ENCODE measurements at places on chromosomes 2 and 18. TPM values are rescaled to one million over a fixed set of nuclear protein-coding genes. Genes with fewer than 3 reads are reported as not detected.

Gene SKOR2
- total RNA-seq = not detected

Gene IL36A
- not detected for total RNA-seq

Gene ALLC
- not detected for total RNA-seq

Gene PER2
- 5.7 TPM for total RNA-seq

Gene MTX2
- 23.8 TPM for total RNA-seq

Gene CD8B2
- total RNA-seq = not detected

Gene SERPINB2
- not detected for total RNA-seq

GRCh38 chr2:70523996-70524965 is 29.3 kb downstream of the TGFA start:
- DNase-seq = no peak
- no peak overlapping the region for H3K4me3 ChIP-seq
- H3K27ac ChIP-seq = no peak overlapping the region
- peaks cover 12% of the 10 kb centered on the region for H3K27me3 ChIP-seq
- no peaks in the 10 kb centered on the region for H3K4me1 ChIP-seq
- no peaks in the 10 kb centered on the region for H3K36me3 ChIP-seq

DNA sequence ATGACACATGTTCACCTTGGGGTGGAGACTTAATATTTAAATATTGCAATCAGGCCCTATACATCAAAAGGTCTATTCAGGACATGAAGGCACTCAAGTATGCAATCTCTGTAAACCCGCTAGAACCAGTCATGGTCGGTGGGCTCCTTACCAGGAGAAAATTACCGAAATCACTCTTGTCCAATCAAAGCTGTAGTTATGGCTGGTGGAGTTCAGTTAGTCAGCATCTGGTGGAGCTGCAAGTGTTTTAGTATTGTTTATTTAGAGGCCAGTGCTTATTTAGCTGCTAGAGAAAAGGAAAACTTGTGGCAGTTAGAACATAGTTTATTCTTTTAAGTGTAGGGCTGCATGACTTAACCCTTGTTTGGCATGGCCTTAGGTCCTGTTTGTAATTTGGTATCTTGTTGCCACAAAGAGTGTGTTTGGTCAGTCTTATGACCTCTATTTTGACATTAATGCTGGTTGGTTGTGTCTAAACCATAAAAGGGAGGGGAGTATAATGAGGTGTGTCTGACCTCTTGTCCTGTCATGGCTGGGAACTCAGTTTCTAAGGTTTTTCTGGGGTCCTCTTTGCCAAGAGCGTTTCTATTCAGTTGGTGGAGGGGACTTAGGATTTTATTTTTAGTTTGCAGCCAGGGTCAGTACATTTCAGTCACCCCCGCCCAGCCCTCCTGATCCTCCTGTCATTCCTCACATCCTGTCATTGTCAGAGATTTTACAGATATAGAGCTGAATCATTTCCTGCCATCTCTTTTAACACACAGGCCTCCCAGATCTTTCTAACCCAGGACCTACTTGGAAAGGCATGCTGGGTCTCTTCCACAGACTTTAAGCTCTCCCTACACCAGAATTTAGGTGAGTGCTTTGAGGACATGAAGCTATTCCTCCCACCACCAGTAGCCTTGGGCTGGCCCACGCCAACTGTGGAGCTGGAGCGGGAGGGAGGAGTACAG is 108.1 kb downstream of the XRCC5 start:
- H3K4me1 ChIP-seq = peaks cover 31% of the 10 kb centered on the region
- H3K4me3 ChIP-seq = no peak overlapping the region
- H3K36me3 ChIP-seq = peaks cover 3% of the 10 kb centered on the region
- no peaks in the 10 kb centered on the region for H3K27me3 ChIP-seq
- DNase-seq = no peak

DNA sequence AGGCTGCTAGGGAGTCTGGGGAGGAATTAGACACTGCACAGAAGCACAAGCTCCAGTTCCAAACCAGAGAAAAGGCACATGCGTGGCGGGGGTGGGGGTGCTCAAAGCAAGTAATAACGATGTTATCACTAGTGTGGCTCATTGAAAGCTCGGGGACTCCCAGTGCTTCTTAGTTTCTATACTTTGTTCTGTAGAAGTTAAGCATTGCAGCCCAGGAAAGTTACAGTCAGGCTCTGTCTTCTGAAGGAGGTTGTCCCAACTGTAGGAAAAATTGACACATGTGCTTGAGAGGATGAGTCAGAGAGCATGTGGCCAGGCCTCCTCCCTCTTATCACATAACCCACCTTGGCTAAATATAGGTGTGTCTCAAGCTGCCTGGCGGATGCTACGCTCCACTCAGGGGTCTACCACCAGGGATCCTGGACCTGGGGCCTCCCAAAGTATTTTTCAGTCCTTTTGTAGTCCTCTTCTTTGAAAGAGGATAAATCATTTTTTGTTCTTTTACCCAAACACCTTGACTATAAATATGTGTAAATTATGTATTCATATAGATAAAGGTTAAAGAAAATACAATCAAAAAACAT is 3.8 kb downstream of the GALNT5 start:
- H3K4me1 ChIP-seq = peaks cover 73% of the 10 kb centered on the region
- H3K36me3 ChIP-seq = no peaks in the 10 kb centered on the region
- H3K27me3 ChIP-seq = no peaks in the 10 kb centered on the region
- H3K4me3 ChIP-seq = peak overlapping the region; percentile 20
- DNase-seq = no peak

GRCh38 chr2:44778221-44778654 is 163.3 kb upstream of the SIX3 start:
- peak overlapping the region; percentile 46 for H3K4me3 ChIP-seq
- DNase-seq = no peak
- H3K27ac ChIP-seq = peak overlapping the region; percentile 31
- peaks cover 19% of the 10 kb centered on the region for H3K4me1 ChIP-seq
- peaks cover 38% of the 10 kb centered on the region for H3K27me3 ChIP-seq

- DNase-seq = no peak
- H3K27ac ChIP-seq = no peak overlapping the region
- no peak overlapping the region for H3K4me3 ChIP-seq
- no peaks in the 10 kb centered on the region for H3K27me3 ChIP-seq
These were observed 721.4 kb upstream of the CNTNAP5 start for GRCh38 chr2:123303731-123304130.

GRCh38 chr2:23422089-23423061 is 37.4 kb downstream of the KLHL29 start:
- no peaks in the 10 kb centered on the region for H3K36me3 ChIP-seq
- peak; percentile 53 for DNase-seq
- no peak overlapping the region for H3K4me3 ChIP-seq
- H3K27ac ChIP-seq = no peak overlapping the region

GRCh38 chr2:74762789-74763188 is 71.1 kb upstream of the HK2 start:
- DNase-seq = peak; percentile 2
- no peaks in the 10 kb centered on the region for H3K36me3 ChIP-seq
- peaks cover 38% of the 10 kb centered on the region for H3K4me1 ChIP-seq
- no peak overlapping the region for H3K27ac ChIP-seq
- H3K27me3 ChIP-seq = no peaks in the 10 kb centered on the region

DNA sequence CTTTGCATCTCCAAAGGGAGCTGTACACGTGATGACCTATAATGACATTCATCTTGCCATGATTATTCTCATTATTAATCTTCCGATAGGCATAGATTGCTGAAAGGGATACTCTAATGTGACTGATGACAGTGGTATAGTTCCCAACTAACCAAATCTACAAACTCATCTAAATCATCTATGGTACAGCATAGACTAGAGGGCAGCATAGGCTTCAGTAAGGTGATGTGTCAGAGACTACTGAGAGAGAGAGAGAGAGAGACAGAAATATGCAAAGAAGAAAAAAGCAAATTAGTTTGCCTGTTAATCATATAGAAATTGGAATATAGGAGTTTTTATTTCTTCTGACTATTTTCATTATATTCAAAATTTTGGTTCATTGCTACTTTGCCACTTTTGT is 89.3 kb downstream of the CSRNP3 start:
- H3K4me3 ChIP-seq = no peak overlapping the region
- no peaks in the 10 kb centered on the region for H3K4me1 ChIP-seq
- H3K36me3 ChIP-seq = no peaks in the 10 kb centered on the region

DNA sequence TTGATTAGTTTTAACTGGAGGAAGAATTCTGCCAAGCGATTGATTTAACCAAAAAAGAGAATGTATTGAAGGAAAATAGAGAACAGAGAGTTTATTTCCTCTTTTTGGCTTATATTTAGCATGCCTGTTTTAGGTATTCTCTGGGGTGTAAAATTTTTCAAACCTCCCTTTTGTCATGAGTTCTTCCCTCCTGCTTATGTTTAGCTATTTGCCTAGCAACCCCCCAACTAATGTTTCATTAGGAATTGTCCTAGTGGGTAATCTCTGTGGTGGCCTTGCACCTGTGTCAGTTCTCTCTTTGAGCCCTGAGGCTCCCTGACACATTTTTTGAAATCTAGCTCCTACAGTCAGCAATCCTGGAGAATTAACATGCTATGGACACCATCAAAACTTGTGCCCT is 12.5 kb upstream of the REG1B start:
- no peak overlapping the region for H3K4me3 ChIP-seq
- no peaks in the 10 kb centered on the region for H3K36me3 ChIP-seq
- H3K27me3 ChIP-seq = no peaks in the 10 kb centered on the region
- no peak overlapping the region for H3K27ac ChIP-seq
- no peak for DNase-seq
- H3K4me1 ChIP-seq = no peaks in the 10 kb centered on the region

DNA sequence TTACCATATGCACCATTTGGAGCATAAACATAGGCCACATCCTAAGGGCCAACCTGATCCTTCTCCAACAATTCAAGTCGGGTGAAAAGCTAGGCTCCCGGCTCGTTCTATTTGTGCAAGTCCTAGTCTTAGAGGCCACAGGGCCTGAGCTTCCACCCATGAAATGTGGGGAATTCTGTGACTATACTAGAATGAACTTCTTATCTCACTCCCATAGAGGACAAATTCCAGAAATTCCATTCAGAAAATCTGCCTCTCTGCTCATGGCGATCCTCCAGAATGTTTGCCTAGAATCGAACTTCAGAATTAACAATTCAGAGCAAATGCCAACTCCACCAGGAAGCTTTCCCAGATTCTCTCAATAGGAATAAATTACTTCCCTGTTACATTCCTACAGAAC is 187.9 kb downstream of the BCL11A start:
- no peaks in the 10 kb centered on the region for H3K36me3 ChIP-seq
- no peaks in the 10 kb centered on the region for H3K27me3 ChIP-seq
- H3K4me1 ChIP-seq = no peaks in the 10 kb centered on the region

DNA sequence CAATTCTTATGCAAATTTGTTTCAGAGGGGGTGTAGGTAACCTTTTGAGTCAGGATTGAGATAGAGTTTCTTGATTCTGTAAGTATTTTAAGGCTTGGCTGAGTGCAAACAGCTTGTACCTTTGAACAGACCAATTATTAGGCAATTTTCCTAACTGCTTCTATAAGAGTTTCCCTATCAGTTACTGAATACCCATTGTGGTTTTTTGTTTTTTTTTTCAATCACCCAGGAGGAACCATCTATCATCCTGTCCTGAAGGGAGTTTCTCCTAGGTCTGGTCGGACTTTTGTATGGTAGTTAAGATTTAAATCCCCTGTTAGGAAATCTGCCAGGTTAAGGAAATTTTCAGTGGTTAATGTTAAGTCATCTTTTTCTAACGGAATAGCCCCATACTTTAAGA is 319.4 kb upstream of the SLC39A10 start:
- no peak for DNase-seq
- no peak overlapping the region for H3K4me3 ChIP-seq
- H3K27me3 ChIP-seq = peaks cover 22% of the 10 kb centered on the region
- no peaks in the 10 kb centered on the region for H3K36me3 ChIP-seq
- H3K27ac ChIP-seq = no peak overlapping the region
- H3K4me1 ChIP-seq = no peaks in the 10 kb centered on the region

DNA sequence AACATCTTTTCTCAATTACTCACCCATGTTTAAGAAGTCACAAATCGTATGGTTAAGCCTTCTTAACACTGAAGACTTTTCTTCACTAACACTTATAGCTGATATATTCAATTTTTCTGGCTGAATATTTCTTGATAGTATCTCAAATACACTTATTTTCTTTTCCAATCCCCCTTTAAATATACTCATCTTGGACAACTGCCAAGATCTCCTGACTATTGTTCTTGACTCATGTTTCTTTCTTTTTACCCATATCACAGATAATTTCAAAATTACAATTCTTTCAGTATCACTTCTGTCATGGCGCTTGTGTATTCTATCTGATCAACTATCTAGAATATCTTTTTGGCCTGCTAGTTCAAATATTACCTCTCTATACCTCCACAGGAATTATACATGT is 954.3 kb upstream of the ACVR2A start:
- DNase-seq = no peak
- H3K36me3 ChIP-seq = no peaks in the 10 kb centered on the region
- H3K27ac ChIP-seq = no peak overlapping the region
- H3K4me3 ChIP-seq = no peak overlapping the region
- H3K27me3 ChIP-seq = no peaks in the 10 kb centered on the region

- no peak overlapping the region for H3K27ac ChIP-seq
- H3K36me3 ChIP-seq = no peaks in the 10 kb centered on the region
- no peaks in the 10 kb centered on the region for H3K27me3 ChIP-seq
- no peak for DNase-seq
These were observed 18.3 kb upstream of the CXCR4 start for GRCh38 chr2:136135921-136136906.

DNA sequence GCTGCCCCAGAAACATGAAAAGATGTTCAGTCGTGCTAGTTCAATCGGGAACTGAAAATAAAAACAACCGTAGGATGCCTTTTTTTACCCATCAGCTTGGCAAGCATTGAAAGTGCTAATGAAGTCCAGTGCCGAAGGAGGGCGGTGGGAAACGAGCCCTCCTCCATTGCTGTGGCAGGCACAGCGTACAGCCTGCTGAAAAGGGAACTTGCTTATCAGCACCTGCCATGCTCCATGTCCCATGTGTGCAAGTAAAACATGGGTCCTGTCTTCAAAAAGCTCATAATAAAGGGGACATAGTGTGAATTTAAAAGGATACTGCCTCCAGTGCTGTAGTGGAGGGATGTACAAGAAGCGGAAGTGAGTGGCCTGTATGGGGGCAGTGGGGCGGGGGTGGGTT is 82.4 kb downstream of the ARMC9 start:
- no peak for DNase-seq
- H3K4me3 ChIP-seq = no peak overlapping the region
- no peak overlapping the region for H3K27ac ChIP-seq
- no peaks in the 10 kb centered on the region for H3K4me1 ChIP-seq

DNA sequence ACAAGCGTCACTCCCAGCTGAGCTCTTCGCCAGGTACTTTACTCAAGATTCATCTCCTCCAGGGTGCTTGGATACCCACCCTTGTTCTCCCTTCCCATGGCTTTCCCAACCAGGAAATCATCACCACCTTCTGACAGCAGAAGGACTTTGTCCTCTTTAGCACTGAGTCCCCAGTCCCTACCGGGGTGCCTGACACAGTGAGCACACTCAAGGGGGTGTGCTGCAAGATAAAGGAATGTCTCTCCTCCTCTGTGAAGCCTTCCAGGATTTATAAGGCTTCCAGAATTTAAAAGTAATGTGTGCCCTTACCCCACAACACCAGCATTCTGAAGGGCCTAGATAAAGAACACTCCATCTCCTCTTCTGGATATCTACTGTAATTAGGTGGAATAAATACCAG is 39.6 kb downstream of the ACVR1 start:
- DNase-seq = no peak
- peak overlapping the region; percentile 91 for H3K27ac ChIP-seq
- no peaks in the 10 kb centered on the region for H3K27me3 ChIP-seq
- peaks cover 76% of the 10 kb centered on the region for H3K4me1 ChIP-seq
